Hepatocyte (in vitro differentiated cells): ENCODE measurements at places on chromosomes 2 and 18.

DNA sequence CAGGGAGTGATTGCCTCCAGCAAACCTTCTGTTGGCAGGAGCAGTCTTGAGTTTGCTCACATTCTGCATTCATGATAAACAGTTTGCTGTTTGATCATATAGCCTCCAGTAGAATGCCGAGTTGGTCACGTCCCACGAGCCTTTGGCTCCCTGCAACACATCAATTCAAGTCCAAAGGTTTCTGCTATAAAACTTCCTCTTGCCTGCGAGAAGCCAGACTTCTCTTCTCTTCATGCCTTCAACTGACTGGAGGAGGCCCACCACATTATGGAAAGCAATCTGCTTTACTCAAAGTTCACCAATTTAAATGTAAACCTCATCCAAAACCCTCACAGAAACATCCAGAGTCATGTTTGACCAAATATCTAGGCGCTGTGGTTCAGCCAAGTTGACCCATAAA is 40.8 kb downstream of the CXCR4 start:
- peak; percentile 12 for DNase-seq

DNA sequence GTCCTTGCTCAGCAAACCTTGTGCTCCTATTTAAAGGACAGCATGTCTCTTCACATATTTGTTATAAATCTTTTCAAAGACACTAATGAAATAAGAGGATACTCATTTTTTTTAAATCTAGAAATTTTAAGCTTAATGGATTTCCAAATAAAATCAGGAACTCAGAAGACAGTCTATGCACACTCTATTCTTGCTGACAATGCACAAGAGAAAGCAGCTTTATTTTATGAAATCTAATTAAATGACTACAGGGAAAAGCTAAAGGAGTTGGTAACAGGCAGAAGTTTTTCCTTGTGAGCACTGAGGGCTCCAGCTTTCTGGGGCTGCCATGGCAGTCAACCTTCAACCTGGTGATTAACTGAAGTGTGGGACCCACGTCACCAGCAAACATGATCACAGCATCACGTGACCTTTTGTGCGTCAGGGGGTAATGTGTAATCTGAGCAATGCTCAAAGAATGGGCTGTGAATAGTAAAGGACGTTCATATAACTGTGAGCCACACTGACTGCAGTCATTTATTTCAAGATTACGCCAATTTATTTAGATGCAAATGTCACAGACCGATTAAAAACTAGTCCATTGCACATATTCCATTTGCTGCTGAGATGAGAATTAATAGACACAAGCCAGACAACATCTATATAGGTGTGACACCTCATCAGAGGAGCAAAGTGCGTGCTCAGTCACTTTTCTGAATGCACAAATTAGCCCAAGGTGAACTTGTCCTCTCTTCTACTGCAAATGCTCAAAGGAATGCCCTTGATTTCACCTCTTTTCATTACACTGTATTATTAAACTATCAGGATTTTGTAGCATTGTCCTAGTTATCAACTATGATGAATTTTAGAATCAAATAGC is 11.6 kb upstream of the DNER start:
- DNase-seq, result peak; percentile 32

GRCh38 chr2:196415384-196415783 is 224.1 kb upstream of the CCDC150 start:
- no peak for DNase-seq

GRCh38 chr2:197097578-197098366 is 171.3 kb upstream of the PGAP1 start:
- peak; percentile 35 for DNase-seq

DNA sequence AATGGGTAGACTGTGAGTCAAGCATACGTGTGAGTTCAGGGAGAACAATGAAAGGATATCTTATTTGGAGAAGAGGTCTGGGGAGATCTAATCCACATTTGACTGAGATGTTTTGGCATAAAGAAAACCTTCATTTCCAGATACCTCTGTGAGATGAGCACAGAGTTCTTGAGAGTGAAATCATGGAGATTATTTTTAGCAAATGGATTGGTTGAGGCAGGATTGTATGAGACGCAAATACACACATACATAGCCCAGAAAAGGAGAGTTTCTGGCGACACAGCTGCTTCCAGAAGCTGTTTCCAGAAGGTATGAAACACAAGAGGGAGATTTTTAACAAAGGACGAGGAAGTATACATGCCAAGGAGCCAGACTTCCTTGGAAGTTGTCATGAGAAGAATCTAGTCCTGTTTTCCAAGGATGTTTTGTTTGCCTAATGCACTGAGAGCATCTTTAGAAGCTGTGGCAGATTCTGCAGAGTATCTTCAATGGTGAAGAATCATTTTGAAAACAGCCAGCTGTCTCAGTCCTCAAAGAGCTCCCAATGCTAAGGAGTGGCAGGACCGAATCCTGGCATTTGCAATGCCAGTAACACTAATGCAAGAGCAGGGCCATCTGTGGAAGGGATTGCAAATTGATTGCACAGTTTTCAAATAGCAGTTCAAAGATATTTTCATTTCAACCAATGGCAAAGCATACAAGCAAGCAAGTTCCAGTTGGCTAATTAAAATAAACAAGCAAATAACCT is 177.2 kb downstream of the SETBP1 start:
- DNase-seq, result no peak
